ENCODE measurements at places on chromosomes 3 and 15.

DNA sequence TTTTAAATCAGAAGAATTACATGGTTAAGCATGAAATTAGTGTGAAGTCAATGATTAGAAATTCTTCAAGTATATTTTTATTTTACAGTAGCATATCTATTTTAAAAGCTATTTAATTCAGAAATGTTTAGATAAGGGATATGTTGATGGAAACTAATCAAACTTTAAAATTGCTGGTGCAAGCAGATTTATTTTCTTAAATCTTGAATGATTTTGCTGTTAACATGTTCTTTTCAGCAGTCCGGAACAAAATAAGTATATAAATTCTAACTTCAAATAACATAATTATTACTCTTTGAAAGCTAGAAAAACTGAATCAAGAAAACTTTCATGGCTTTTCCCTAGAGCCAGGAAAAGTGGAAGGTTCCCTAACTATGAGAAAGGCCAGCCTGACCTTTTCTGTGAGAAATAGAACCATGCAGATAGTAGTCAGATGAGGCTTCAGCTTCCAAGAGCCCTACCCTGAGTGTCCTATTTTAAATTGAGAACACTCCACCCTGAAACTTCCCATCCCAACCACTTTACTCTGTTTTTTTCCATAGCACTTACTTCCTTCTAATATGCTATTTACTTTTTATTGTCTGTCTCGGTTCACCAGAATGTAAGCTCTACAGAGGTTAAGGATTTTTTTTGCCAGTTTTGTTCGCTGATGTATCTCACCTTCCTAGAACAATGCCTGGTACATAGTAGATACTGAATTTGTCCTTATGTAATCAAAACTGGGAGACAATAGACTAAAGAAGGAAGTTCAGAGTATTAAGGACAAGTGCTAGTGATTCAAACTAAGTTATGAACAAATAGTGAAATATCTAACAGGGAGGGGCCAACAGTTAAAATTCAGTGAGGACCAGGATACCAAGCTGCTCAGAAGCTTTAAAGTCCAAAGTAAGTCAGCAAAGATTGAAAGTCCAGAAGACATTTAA, 66.8 kb downstream of the CD200R1L start:
- DNase-seq, result no peak

- no peak for DNase-seq
Measured at GRCh38 chr3:13676356-13677017, 127.6 kb downstream of the FBLN2 start.

DNA sequence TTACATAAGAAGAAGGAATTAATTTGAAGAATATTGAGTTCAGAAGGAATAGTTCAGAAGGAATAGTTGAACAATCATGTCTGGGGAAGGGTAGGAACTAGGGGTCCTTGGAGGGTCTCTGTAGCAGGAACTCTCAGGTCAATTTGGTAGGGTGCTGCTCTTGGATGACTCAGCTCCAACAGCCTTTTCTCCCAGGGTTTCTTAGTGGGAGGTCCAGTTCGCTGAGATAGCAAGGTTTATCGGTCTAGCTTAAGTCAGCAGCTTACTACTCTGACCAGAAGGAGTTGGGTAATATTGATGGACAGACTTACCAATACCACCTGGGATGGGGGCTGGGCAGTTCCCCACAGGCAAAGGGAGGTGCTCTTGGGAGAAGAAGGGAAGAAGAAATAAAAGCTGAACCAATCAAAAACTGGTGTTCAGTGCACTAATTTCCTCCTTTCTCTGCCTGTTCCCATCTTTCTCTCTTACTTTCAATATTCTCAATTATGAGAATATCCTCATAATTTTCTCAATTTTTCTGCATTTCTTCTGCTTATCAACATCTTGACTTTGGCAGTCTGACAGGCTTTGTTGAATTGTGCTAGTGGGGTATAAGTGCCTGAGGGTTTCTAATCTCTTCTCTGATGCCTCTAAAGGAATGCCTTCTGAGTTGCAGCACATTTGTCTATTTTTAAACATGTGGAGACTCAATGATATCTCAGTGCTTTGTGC, 14.4 kb upstream of the MITF start:
- DNase-seq, result no peak

- no peak for DNase-seq
Measured at GRCh38 chr15:42919308-42919707, 1.3 kb downstream of the TTBK2 start.

GRCh38 chr15:48250640-48251076, 44.6 kb downstream of the SLC12A1 start:
- no peak for DNase-seq

- DNase-seq, result no peak
Measured at GRCh38 chr3:197533927-197534725, 21.6 kb downstream of the BDH1 start.

DNA sequence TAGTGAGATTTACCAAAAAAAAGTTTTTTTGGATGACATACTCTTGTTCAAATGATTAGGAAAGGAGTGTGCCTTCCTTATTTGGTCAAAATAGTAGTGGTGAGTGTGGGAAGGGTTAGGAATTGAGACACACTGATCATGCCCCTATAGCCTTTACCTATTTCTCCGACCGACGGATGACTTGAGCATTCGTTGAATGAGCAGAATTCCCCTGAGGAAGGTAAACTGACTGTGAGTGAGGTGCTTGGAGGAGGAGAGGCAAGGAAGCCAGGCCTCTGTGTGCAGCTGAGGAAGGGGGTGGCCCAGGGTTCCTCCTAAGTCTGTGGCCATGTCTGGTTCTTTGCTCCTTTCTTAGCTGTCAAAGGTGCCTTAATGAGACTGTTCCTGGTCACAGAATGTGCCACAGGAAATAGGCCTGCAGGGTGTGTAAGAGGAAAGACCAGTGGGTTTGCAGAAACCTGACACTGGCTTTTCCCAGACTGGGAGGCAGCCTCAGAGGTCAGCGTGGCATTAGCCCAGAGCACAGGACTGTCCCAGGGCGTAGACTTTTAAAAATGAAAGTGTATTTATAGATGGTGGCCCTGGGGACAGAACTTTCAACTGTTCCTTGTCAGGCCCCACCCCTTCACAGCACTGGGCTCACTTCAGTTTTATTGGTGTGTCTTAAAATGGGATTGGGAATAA, 307.7 kb upstream of the C2CD4B start:
- DNase-seq, result no peak

GRCh38 chr3:43031485-43031884, 52.4 kb downstream of the GASK1A start:
- no peak for DNase-seq

- no peak for DNase-seq
Measured at GRCh38 chr3:69441040-69441439, 55.2 kb upstream of the FRMD4B start.

GRCh38 chr15:58738046-58738707, 11.3 kb downstream of the ADAM10 start:
- no peak for DNase-seq

- no peak for DNase-seq
Measured at GRCh38 chr15:57607570-57608000, 15.9 kb downstream of the MYZAP start.

DNA sequence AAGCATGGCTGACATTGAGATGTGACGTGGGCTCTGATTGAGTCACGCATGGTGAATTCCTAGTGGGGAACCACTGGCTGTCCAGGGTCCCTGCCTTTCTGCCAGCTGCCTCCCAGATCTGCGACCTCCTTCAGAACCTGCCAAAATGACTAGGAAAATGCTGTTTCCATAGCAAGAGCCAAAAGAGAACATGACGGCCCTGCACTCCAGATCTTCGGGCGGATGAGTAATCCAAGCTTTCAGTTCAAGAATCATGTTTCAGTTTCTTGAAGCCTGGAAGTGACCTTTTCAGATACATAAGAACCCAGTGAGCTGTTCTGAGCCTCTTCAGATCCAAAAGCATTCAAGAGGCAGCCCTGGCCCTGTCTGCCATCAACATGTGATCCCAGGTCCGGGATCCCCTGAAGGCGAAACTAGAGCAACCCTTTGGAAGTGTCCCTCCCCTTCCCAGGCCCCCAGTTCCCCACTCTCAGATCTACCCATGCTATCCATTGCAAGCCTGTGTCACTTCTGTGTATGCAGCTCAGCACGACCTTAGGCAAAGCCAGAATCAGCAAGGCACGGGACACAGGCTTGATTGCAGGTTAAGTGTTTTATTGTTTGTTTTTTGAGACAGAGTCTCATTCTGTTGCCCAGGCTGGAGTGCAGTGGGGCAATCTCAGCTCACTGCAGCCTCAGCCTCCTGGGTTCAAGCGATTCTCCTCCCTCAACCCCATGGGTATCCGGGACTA, 19.7 kb downstream of the ANKRD63 start:
- DNase-seq, result no peak

GRCh38 chr3:78267235-78267634, 1227.3 kb downstream of the ROBO2 start:
- DNase-seq, result no peak

DNA sequence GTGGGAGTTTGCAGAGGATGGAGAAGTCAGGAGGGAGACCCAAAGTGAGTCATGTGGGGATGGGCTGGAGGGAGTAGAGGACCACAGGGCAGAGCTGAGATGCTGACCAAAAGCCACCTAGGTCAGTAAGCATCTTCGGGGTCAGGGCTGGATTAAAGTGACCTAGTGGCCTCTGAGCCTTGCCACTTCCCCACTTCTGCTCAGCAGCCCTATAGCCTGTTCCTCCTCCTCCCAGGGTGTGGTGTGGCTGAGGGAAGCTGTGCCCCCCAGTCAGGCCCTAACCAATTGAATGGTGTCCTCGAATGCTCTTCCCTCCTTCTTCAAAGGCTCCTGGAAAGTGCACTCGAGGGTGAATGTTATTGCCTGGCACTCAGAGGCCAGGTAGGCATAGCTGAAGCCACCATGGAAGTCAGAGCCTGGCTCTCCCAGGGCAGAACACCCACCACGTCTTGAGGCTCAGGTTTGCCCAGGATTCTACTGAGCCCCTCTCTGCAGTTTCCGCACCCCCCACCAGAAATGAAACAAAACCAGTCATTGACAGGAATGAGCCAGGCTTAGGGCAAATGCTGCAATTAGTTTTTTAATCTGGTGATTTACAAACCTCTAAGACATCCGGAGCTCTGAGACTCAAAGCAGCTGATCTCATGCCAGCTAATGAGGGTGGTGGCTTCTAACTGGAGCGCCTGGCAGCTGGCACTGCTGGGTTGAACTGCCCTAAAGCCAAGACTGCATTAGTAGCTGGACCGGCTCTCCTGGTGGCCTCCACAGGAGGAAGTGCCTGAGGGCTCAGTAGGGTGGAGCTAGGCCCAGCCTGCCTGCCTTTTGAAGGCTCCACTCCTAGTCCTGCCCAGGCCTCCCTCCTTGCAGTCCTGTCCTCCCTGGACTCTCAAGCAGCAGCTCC, 26.0 kb upstream of the VIPR1 start:
- DNase-seq, result no peak

- no peak for DNase-seq
Measured at GRCh38 chr3:30181178-30181465, 425.3 kb upstream of the TGFBR2 start.

DNA sequence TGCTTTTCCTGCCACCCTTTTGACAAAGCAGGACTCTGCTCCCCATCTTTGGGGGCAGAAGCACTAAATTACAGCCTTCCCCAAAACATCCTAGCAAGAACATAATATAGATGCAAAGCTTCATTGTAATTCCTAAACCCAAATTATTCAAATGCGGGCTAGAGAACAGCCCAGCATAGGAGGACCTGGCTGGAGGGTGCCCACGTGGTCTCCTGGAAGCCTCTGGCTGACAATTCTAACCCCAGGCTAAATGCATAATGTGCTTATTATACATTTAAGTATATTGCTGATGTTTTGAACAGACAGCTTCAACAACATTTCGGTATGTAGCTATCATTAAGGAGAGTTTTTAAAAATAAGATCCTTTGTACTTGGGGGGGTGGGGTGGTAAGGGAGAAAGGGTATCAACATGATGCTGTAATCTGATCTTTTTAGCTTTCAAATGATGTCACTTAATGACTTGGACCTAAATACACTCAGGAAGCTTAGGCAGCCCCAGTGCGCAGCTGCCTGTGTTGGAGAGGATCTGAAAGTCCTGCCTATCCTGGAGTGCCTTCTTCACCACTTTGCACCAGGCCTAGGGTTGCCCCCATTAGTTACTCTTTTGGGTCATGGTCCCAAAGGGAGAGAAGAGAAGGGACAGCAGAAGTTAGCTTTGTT, 57.2 kb upstream of the USP3 start:
- DNase-seq, result no peak

- DNase-seq, result no peak
Measured at GRCh38 chr3:97889814-97890213, 68.0 kb downstream of the CRYBG3 start.

DNA sequence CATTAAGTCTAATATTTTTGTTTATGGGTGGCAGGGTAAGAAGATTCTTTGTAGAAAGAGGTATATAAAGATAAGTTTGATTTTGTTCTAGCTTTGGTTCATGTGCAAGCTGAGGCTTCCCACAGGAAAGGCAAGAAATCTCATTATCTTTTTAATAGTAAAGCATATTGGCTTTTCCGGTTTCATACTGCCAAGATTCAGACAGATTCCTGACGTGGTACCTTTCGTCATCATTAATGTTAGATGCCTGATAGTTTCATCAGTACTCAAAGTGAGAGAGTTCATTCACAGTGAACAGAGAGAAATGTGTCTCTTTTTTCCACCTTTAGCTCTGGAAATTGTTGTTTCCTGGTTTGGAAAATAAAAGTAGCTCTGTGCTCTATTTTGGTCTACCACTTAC, 16.5 kb downstream of the TPM1 start:
- no peak for DNase-seq

- no peak for DNase-seq
Measured at GRCh38 chr3:48984663-48985062, 5.4 kb upstream of the P4HTM start.

- DNase-seq, result no peak
Measured at GRCh38 chr3:194705761-194706160, 20.1 kb downstream of the FAM43A start.

DNA sequence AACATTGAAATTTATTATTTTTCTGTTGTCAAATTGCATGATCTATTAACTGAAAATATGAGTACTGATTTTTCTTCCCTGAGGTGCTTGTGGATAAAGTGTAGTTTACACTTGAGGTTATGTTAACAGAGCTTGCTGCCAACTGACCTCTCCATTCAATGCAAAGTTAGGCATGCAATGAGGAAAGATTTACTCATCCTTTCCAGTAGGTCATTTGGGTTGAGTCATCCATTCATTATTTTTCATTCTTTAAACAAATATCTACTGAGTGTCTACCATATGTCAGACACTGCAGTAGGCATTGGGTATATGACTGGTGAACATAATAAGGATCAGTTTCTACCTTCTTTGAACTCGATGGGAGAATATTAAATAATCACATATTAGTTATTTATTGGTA, 604.1 kb downstream of the EDEM1 start:
- DNase-seq, result no peak

DNA sequence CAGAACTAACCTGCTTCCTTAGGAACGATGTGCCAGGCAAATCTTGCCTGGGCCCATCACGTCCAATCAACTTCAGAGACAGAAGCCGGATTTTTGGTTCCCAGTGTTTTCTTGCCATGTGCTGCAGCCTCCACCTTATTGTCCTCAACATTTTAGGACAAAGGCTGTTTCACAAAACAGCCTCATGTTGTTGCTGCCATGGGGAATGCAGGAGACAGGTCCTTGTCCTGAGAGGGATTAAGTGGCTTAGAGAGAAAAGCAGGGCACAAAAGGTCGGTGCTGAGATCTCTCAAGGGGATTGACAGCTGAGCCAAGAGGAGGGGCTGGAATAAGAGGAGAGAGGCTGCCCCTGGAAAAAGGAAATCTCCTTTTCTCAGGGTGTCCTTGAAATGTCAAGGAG, 11.3 kb upstream of the NMNAT3 start:
- DNase-seq, result no peak

GRCh38 chr3:17605032-17605431, 137.4 kb downstream of the TBC1D5 start:
- DNase-seq, result no peak
